A673 (cell line): ENCODE measurements at places on chromosomes 12 and 14.

GRCh38 chr12:538731-539539 is 79.2 kb downstream of the B4GALNT3 start:
- H3K27ac ChIP-seq: no peak overlapping the region
- peaks cover 25% of the 10 kb centered on the region for H3K4me1 ChIP-seq
- no peak overlapping the region for H3K4me3 ChIP-seq
- H3K36me3 ChIP-seq: no peaks in the 10 kb centered on the region

DNA sequence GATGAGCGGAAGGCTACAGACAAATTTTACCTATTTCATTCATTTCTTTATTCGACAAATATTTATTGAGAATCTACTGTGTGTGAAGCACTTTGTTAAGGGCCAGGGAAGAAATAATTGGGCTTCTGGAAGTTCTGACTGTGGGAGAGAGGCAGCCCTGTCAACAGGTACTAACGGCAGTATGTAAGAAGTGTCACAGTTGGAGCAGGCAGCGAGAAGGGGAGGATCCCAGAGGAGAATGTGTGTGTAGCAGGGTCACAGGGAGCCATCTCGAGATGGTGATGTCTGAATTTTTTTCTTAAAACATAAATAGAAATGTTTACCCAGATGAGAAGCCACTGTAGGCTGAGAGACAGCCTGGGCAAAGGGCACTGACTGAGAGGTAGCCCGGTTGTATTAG is 163.3 kb upstream of the SLC38A2 start:
- H3K27ac ChIP-seq: no peak overlapping the region
- H3K36me3 ChIP-seq: no peaks in the 10 kb centered on the region
- H3K4me3 ChIP-seq: no peak overlapping the region
- peaks cover 19% of the 10 kb centered on the region for H3K4me1 ChIP-seq
- DNase-seq: no peak

GRCh38 chr12:21987755-21988154 is 46.5 kb upstream of the ABCC9 start:
- H3K27ac ChIP-seq: no peak overlapping the region
- H3K4me3 ChIP-seq: no peak overlapping the region
- no peaks in the 10 kb centered on the region for H3K36me3 ChIP-seq
- DNase-seq: no peak

DNA sequence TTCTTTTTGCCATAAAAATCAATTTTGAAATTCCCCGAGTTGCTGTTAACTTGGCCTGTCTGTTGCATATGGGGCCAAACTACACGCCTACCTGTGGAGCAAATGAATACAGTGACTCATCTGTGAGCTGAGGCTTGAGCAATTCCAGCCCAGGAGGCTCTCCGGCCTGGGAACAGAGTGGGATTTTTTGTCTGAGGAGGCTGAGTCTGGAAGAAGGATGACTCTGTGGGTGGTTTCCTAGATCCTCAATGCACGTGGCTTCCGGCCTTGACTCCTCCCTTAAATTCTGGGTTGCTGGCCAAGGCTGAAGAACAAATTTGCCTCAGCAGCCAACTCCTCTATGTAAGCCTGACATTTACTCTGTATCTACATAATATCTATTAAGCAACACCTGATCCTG is 124.1 kb downstream of the SSPN start:
- no peak overlapping the region for H3K27ac ChIP-seq
- no peak for DNase-seq
- H3K4me1 ChIP-seq: no peaks in the 10 kb centered on the region

DNA sequence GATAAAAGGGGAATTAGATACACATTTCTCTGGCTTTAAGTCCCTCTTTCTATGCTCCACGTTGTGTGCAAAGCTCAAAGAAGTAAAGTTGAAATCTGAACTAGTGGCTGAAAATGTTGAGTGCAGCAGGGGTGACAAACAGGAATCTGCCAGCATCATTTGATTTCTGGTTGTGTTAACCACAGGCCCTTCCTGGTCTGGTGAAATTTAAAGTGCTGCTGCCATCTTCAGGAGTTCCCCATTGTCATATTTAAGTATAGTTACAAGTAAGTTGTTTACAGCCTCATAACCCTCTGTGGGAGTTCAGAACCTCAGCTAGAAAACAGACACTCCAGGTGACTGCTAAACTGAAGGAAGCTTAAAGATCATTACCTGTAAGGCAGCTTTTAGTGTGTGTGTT is 90.9 kb upstream of the CCDC196 start:
- H3K27me3 ChIP-seq: peaks cover 4% of the 10 kb centered on the region
- no peak overlapping the region for H3K27ac ChIP-seq
- DNase-seq: no peak
